Stimulated activated CD8-positive, alpha-beta memory T cell treated with anti-CD3 and anti-CD28 coated beads, Interleukin-2, amount 100 ng/mL, for 1 hour (primary cell): ENCODE measurements at places on chromosomes 7 and 10.

DNA sequence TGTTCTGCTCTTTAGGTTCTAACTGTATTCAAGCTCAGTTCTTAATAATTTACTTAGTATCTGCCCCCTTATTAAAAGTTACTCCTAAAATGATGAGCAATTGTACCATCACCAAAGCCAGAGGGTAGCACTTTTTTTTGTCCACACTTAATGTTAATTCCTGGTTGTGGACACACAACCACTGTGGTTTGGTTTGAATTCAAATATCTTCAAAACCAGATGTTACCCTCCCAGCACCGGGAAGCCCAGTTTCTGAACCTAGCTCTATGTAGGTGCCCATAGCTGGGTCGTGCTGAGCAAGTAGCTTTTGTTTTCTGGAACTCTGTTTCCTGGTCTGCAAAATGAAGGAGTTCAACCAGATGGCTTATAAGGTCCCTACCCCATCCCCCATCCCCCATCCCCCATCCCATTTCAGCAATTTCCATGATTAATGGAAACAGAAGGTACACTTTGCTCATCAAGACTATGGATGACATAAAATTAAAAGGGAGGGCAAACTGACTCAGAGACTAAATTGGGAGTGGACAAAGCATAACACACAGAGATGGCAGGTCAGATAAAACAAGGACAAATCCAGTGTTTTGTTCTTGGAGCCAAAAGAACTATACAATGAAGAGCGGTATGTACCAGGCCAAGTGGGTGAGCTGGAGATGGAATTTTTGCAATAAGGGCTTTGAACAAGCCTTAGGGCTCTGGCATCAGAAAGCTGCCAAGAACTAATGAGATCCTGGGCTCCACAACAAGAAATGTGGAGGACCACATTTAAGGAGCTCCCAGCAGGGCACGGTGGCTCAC is 56.7 kb downstream of the DLG5 start:
- DNase-seq, result no peak

DNA sequence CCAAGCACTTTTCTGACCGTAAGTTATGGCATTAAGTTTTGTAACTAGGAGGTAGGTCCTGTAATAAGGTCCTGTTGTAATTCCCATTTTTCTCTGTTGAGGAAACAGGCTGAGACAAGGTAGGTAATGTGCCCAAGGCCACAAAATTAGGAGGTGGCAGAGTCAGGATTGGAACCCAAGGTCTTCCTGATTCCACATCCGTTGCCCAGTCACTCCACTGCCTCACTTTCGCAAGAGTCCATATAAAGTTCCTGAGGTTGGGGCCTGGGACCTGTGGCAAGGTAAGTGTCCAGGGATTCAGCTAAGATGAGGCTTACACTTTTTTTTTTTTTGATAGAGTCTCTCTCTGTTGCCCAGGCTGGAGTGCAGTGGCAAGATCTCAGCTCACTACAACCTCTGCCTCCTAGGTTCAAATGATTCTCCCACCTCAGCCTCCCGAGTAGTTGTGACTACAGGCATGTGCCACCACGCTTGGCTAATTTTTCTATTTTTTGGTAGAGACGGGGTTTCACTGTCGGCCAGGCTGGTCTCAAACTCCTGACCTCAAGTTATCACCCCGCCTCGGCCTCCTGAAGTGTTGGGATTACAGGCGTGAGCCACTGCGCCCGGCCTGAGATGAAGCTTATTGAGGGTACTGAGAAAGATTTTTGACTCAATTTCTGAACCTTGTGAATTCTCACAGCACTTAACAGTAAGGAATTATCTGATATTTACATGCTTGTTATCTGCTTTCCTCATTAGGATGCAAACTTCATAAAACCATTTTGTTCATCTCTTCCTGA is 20.3 kb upstream of the GNA12 start:
- no peak for DNase-seq

DNA sequence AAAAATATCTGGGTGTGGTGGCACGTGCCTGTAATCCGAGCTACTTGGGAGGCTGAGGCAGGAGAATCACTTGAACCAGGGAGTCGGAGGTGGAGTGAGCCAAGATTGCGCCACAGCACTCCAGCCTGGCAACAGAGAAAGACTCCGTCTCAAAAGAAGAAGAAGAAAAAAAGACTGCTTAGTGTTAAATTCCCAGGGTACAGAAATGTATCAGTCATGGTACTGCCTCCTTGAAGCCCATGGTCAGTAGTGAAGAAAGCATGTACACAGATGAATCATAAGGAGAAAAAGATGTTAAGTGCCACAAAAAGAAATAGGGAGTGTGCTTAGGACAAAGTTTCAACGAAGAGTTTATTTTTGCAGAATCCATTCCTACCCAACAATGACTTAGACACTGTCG is 62.5 kb upstream of the KMT2E start:
- DNase-seq, result no peak

DNA sequence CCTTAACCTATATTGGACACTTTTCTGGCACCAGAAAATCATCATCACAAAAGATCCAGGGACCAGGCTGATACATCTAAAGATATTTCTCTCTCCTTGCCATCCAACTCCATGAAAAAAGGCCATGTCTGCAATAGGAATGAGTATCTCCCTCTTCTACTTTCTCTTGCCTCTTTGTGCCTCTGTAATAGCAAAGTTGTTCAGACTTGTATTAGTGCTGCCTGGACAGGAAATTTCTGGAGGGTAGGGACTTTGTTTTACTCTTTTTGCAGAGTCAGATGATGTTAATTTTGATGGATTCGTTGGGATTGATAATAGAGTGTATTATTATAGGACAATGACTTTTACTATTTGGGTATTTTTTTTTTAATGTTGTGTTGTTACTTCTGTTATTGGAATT is 376.3 kb downstream of the INHBA start:
- no peak for DNase-seq

DNA sequence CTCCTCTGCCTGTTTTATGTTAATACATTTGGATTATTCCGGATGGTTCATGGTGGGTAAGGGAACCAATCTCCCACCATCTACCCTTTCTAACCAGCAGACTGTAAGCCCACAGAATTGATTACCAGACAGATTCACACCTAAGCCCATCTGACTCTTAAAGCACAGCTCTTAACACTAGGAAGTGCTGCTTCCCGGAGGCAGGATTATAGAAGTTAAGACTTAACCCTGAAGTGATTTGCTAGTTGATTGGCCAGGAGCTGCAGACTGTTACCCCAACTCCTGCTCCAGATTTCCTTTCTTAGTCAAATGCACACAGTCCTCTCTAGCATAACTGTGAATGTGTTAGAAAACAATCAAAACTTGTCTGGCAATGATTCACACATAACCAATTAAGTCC is 221.7 kb downstream of the CDK14 start:
- DNase-seq, result no peak

GRCh38 chr7:149432121-149432691 is 28.7 kb downstream of the ZNF777 start:
- DNase-seq, result no peak

DNA sequence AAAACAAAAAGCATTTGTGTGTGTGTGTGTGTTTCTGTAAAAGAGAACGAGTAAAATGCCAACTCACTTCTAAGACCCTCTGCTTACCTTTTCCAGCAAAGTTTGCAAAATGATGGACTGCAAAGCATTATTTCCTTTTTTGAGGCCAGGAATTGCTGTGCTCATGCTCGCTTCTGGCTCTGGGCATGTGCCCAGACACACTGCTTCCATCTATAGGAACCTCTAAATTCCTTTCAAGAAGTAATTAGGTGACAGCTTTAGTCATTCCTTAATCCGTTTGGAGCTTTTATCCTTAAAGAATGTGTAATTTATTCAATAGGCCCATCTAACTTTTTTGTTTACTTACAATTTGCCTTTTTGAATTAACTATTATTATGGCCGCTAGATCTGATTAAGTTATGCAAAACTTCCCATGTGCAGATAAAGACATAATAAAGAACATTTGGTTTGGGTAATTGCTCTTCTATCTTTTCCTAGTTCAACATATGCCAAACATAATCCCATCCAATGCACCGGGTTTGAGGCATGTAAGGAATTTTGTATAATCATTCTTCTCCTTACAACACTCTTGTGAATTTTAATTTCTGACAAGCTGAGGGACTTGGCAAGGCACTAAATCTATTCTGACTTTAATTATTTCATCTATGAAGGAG is 34.7 kb downstream of the A1CF start:
- DNase-seq, result no peak

DNA sequence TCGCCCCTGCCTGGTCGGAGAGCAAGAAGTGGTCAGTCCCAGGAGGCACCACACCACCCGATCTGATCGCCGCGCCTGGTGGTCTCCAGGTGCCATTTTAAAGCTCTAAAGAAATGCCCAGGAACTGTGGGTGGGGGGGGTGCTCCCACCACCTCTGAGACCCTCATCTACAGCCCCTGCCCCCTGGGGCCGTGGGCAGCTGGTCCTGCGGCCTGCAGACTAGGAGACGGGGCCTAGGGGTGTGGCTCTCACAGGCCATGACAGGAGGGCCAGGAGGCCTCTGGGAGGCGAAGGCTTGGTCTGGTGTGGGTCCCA is 55.8 kb upstream of the TNRC18 start:
- no peak for DNase-seq
